ENCODE measurements at places on chromosomes 4 and X.

GRCh38 chr4:182680234-182680653, 236.9 kb downstream of the DCTD start:
- DNase-seq: no peak

DNA sequence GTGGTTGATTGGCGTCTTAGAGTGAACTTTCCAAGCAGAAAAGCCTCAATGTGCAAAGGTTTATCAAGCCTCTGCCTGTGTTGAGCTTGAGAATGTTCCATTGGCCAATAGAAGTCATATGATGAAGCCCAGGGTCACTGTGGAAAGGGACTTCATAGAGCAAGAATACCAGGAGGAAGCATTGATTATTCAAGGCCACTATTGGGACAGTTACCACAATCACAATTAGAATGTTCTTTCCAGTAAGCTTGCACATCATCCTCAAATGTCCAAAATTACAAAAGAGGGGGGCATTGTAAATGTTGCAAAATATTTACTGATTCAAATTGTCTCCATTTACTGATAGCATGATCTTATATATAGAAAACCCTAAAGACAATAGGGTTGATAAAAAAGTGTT, 32.9 kb upstream of the NDP start:
- no peak for DNase-seq

- DNase-seq: no peak
Observed at GRCh38 chrX:63718010-63718694, 66.9 kb downstream of the ARHGEF9 start.

DNA sequence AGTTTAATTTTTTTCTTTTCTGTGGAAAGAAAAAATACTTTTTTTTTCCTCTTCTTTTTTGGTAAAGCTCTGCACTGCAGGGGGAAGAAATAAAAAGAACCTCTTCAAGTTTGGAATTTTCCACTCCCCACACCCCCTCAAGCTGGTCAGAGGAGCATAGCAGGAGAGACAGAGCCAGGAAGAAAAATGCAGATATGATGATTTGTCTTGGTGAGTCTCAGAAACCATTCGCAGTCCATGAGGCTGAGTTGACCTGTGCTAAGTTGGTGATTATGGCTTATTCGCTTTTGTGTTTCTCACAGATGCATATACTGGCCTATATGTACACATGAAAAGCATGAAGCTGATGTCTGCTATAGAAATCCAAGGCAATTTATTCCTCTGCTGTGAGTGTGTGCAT, 205.9 kb downstream of the LDB2 start:
- no peak for DNase-seq

- DNase-seq: no peak
Observed at GRCh38 chrX:105752338-105752956, 69.9 kb upstream of the NRK start.

GRCh38 chr4:108215055-108215454, 46.3 kb upstream of the LEF1 start:
- DNase-seq: peak; percentile 2

DNA sequence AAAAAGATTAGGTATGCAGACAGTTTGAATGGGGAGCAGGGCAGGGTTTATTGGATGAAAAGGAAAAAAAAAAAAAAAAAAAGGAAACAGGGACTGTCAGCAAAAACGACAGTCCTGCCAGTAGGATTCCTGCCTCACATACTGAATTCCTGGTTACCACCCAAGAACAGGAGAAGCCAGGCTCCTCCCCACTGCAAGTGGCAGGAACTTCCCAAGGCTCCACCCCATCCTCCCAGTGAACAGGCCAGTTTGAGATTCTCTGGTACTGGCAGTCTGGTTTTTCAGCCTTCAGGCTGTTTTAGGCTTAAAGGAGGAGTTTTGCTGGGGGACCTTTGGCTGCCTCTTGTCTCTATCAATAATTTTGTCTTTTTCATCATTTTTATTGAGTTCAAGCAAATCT, 360.0 kb upstream of the CXorf51A start:
- DNase-seq: peak; percentile 12

- no peak for DNase-seq
Observed at GRCh38 chrX:124502599-124502998, 156.2 kb downstream of the SH2D1A start.

DNA sequence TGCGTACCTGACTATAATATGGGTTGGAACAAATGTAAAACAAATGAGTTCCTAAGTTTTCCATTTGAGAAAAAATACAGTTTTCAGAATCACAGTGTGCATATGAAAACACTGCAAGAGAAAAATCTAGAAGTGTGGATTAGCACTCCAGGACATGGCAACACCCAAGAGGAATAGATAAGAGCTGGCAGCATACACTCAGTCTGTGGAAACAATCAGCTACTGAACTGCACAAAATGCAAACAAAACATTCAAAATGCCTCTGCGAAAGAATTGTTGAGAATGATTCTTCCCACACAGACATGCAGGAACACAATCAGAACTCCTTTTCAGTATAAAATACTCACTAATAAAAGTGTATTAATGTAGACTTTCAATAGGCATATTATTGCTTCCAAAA, 39.9 kb downstream of the ATP8A1 start:
- DNase-seq: no peak

GRCh38 chr4:15601862-15602261, 53.3 kb downstream of the FBXL5 start:
- no peak for DNase-seq

DNA sequence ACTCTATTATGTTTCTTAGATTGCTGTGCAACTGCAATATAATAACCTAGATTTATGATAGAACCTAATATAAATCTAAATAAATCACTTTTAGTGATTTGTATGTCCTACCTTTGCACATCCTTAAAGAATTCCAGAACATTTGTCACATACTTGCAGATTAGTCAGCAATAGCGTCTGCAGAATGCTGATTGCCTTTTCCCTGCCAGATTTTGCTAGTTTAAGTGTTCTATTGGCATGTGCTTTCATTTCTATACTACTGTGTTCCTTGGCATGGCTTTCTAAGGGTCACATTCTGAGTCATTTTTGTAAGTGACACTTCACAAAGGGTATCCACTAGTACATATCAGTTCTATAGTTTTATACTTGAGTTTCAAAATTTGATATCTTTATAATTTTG, 303.1 kb upstream of the GIMD1 start:
- DNase-seq: no peak

DNA sequence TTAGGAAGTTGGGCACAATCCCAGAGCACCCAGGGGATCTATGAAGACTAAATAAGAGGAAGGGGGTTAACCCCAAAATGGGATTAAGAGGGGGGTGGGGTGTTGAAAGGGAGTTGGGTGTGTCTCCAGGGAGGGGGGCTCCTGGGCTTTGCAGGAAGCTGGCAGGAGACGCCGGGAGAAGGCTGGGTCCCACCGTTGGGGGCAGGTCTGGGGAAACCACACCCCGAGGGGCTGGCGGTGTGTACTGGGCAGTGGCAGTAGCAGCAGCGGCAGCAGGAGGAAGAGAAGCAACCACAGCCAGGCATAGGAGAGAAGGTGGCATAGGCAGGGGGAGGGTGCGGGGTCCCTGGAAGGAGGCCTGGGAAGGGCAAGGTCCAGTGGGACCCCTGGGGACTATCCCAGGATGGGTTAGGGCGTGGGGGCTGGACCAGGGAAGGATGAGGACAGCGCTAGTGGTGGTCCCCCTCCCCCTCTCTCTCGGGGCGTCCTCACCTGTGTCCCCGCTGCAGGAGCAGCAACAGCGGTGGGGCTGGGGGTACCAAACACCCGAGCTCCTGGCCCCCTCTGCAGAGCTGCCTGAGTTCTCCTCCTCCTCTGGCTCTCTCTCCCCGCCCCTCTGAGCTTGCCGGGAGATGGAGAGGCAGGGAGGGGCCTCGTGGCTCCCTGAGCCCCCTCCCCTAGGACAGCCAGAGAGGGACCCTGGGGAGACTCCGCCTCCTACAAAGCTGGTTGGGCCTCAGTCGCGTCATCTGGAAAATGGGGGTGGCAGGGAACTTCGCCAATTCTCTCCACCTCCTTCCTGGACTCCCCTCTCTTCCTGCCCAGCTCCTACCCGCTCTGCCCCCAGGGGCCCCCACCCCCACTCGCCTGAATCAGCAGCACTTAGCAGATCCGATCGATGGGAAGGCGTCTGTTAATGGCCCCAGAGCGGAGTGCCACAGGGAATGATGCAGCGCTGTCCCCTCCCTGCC, at the start of gene KCND1:
TSS of gene KCND1 (minus strand) at position 596 of the 971 bp plus-strand sequence. CDS start 1,573 bp downstream, outside the sequence.
- no peak for DNase-seq

DNA sequence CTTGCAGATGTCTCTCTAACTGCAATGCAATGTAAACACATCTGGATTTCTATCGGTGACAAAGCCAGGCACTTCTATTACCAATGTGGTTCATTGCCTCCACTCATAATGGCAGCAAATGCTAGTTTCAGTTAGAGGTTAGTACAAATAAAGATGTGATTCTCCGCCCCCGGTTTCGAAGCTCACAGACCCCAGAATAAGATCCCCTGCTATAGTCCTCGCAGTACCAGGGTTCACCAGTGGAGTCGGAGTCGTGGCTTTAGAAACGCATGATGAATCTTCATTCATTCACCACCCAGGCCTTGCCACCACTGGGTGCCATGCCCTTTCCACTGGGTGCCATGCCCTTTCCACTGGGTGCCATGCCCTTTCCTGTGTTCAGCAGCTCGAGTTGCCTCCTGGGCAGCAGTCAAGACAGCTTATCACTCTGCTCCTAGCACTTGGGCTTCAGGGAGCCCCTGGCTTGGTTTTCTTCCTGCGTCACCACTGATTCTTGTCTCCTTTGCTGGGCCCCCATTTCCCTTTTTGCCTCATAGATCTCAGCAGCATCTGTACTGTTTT, 3.5 kb upstream of the NAA10 start:
- no peak for DNase-seq

GRCh38 chr4:3527101-3527913, 4.9 kb downstream of the LRPAP1 start:
- no peak for DNase-seq

DNA sequence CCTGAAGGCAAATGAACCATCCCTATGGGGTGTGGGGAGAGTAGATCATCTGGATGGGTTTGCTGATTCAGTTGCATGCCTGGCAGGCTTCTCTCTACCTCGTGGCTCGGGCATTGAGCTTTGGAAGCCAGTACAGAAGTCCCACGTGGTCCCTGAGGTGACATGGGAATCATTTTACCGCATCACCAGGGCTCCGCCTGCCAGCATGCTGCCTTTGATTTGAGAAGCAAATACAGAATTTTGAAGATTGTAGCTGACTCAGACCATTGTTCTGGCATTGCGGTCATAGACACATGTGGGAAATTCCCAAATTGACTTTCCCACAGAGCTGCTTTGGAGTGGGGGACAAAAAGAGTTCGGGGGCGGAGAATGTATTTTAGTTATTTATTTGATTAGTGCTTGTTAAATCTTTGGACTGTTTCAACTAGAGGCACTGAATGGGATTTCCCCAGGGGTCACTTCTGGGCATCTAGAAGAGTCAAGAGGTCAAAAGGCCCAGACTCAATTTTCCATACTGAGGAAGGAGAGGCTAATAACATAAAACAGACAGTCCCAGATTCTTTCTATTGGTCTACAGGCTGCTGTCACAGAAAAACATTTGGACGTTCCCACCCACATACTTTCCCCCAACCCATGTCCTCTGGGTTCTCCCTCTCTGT, 79.3 kb downstream of the NHSL2 start:
- no peak for DNase-seq

DNA sequence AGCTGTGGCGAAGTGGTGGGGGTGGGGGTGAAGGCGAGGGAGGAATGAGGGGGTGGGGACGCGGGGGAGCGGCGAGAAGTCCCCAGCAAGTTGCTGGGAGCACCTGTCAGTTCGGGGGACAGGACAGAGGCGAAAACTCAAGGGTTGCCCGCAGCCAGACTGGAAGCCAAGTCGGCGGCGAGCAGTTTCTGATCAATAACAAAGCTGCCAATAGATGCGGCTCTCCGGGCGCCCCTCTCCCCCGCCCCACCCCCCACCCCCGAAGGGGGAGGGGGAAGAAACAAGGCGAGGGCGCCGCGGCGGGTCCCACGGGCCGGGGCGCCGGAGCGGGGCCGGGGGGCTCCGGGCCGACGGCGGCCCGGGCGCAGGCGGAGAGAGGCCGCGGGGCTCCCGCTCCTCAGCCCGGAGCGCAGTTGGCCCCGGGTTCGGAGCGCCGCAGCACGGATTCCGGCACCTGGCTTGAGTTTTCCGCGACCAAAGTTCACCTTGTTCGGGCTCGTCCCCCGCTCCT, 379 bp downstream of the PDGFC start:
- no peak for DNase-seq

- DNase-seq: no peak
Observed at GRCh38 chr4:2965262-2965661, 1.9 kb downstream of the GRK4 start.

GRCh38 chr4:27217261-27217769, 356.7 kb downstream of the STIM2 start:
- DNase-seq: peak; percentile 54

DNA sequence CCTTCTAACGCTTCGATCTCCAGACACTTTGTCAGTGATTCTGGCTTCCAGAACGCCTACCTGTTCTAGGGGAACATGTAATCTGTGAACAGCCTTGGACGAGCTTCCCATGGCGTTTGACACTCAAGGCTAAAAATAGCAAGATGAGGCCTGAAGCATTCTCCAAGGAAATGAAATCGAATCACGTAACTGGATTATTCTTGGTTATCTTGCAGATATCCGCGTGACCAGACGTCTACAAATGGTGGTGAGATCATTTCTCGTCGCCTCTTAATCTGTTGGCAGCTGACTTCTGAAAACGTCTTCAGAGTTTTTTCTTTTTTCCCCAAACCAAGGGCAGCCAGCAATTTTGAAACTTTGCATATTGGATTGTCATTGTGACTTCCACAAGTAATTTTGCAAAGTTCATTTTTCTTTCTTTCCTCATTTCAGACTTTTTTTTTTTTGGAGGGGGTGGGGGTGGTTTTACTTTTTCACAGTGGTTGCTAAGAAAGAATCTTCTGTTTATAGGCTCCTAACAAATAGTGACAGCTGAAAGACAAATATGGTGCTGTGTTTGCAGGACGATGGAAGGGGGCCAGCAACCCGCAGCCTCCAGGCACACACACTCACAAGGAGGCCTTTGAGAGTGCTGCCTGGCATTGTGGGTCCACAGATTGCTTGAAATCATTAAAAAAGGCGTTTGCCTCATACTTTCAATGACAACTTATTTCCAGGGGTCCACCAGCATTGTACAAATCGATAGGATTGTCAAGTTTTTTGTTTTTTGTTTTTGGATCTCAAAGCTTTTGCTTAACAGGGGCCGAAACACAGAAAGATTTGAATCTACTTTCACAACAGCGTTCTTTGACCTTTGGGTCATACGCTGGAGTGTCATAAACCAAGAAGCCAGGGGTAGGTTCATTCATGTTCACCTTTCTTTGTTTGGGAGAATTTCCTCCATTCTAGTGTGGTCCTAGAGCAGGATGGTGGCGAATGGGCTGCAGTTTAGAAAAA, 32.4 kb upstream of the PDLIM3 start:
- no peak for DNase-seq

DNA sequence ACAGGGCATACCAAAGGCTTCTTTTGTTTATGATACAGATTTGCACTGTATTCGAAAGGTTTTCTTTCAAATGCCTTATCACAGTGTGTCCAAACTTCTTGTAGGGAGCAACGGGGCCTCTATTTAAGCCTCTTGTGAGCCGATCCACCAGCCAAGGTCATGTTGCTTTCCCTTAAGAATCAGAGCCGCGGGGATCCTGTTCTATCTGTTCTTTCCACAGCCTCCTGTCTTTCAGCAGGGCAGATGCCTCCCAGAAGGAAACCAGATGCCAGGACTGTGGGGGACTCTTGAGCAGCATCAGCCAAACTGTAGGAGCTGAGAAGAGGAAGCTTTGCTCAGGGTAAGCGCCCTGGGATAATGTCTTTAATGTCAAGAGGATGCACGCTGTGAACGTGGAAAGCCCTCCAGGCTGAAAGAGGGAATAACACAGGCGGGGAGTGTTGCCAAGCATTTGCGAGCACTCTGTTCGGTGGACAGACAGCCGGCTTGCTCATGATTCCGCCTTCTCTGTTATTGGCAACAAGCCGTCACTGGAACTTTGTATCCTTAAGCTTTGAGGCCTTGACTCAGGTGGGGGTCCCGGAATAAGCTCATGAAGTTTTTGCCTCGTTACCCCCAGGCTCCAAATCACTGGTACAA, 279.8 kb upstream of the FRG1 start:
- DNase-seq: no peak
